ENCODE measurements at places on chromosomes 11 and 22.

DNA sequence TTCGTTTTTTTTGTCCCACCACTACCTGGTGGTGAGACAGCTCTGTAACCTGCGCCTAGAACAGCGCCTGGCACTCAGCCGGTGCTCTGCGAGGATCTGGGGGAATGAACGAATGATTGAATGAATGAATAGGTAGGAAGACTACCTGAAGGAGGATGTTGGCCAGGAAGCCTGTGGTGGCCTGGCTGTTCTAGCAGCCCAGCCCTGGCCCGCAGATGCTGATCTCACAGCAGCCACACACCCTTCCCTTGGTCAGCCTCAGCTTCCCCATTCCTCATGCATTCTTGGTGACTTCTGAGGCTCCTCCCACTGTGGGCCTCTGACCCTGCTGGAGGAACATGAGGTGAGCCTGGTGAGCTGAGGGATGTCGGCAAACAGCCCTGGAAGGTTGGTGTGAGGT, 3.7 kb downstream of the TRPM5 start:
- no peak for DNase-seq

- DNase-seq: no peak
Observed at GRCh38 chr22:49880281-49880680, 26.6 kb downstream of the ZBED4 start.

GRCh38 chr11:111194860-111195568, 50.5 kb upstream of the POU2AF2 start:
- no peak for DNase-seq

DNA sequence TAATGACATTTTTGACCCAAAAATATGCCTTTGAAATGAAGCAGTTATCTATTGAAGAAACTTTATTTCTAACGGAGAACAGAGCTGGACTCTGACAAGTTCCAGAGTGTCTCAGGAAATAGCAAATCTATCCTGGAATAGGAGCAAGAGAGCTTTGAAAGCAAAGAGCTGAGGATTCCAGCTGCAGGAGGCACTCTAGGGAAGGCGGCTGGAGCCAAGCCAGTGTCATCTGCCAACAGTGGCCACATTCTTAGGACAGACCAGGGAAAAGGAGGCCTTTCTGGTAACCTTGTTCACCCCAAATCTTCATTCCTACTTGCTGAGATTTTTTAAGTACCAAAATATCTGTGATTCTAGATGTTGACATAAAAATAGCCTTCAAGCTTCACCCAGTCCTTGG, 493.5 kb upstream of the B3GAT1 start:
- DNase-seq: no peak

DNA sequence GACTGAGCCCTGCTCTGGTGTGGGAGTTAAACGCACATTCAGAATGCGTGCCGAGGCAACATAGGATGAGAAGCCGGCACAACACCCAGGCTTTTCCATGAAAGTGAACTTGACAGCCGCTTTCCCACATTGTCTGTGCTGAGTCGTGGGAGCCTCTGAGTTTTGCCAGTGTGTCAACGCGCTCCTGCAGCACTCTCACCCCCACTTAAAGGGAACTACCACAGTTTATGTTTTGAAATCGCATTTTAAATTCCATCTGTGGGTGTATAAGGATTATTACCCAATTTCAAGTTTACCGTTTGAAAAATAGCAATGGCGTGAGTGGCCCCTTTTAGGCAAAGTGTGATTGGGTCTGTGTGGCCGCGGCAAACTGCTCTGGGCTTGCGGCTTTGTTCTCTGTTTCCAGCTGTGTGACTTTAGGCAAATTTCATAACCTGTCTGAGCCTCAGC, 81.5 kb downstream of the FBLN1 start:
- DNase-seq: no peak

GRCh38 chr11:43686207-43686606, 5.7 kb downstream of the HSD17B12 start:
- DNase-seq: no peak

DNA sequence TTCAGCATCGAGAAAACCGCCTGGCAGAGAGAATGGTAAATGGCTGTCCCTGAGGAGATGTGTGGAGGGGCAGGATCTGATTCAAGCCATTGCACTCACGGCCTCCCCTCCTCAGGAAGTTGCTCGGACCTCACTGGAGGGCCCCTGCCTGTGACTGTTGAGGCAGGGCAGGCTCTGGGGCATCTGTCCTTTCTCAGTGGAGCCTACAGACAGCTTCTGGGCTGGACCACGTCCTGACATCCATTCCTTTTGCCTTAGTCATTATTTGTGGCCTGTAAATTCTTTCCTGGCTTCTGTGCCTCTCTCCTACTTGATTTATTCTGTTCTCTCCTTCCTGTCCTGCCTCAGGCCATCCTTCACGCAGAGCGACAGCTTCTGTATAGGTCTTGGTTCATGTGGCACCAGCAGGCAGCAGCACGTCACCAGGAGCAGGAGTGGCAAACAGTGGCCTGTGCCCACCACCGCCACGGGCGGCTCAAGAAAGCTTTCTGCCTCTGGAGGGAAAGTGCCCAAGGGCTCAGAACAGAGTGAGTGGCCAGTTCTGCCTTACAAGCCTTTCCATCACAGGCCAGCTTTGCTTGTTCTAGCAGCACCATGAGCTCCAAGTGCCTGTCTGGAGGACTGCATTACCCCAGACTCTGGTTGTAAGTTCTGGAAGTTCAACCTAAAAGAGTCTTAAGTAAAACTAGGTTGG, 59.6 kb downstream of the PISD start:
- peak; percentile 81 for DNase-seq

DNA sequence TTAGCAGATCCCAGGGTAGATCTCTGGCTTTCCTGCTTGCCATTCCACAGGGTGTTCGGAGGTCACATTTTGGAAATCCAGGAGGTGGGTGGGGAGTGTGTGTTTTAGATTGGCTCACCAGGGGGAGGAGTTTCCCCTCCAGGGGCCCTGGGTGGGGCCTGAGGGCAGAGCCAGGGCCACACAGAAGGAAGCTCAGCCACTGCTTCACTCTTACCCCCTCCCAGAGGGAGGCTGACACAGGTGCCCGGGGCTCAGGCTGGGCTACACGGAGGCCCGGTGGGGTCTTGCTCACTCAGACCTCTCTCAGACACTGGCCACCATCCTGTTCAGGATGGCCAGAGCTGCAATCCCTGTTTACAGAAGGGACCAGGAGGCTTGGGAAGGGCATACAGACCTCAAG, 2.5 kb downstream of the WNT7B start:
- no peak for DNase-seq

DNA sequence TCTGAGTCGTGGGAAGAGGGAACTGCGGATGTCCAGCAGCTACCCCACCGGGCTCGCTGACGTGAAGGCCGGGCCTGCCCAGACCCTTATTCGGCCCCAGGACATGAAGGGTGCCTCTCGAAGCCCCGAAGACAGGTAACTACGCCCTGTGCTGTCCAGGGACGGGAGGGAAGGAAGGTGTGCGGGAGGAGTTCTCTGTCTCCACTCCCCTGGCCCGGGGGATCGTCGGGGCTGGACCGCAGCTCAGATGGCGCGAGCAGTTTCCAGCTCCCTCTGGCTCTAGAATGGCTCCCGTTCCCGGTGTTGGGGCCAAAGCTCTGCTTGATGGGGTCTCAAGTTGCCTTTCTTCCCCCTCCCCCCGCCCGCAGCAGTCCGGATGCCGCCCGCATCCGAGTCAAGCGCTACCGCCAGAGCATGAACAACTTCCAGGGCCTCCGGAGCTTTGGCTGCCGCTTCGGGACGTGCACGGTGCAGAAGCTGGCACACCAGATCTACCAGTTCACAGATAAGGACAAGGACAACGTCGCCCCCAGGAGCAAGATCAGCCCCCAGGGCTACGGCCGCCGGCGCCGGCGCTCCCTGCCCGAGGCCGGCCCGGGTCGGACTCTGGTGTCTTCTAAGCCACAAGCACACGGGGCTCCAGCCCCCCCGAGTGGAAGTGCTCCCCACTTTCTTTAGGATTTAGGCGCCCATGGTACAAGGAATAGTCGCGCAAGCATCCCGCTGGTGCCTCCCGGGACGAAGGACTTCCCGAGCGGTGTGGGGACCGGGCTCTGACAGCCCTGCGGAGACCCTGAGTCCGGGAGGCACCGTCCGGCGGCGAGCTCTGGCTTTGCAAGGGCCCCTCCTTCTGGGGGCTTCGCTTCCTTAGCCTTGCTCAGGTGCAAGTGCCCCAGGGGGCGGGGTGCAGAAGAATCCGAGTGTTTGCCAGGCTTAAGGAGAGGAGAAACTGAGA, 1.4 kb downstream of the ADM start:
- no peak for DNase-seq

- no peak for DNase-seq
Observed at GRCh38 chr11:7655253-7656217, 17.8 kb downstream of the CYB5R2 start.
